ENCODE measurements at places on chromosomes 12 and 14.

- DNase-seq, result no peak
Measured at GRCh38 chr12:122250047-122250446, 16.2 kb downstream of the VPS33A start.

DNA sequence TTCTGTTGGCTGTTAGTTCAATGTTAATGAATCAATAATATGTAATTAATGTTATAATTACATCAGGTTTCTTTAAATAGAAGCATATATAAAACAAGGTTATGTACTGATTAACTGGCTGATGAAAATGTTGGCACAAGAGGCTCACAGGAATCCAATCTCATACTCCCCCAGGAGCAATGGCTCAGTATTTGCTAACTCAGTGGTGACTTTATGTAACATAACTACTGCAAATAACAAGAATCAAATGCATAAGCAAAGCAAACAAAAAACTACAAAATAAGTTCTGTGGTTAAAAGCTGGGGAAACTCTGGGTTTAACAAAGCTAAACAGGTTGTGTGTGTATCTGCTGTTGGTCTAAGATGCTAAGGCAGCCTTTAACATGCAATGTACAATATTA lies 27.7 kb upstream of the BBS10 start:
- no peak for DNase-seq

DNA sequence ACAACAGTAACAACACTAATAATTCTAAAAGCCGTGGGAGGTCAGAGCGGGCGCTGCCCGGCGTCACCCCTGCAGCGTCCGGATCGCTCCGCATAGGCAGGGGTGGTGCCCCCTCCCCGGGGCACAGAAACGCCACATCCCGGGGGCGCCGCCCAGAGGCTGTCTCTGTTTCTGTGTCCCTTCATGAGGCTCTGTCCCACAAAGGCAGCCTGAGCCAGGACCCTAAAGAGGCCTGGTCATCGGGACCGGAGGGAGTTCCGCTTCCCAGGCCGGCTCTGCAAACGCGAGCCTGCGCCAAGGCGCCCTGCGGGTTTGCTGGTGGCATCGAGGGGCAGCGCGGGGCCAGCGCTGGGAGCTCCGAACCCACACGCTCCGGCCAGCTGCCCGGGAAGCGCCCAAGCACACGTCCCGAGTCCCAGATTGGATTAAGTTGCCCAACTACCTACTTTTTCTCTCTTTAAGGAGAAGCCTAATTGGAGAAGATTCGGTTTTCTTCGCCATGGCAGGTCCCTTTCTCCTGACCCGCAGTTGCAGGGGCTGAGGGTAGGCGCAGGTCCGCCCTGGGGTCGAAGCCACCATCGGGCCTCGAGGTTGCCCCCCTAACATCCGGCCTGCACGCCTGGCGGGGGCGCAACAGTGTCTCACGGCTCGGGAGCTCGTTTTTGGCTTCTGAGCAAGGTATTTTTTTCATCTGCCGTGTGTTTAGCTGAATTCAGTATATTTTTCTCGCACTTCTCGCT lies 421.7 kb downstream of the VRK1 start:
- DNase-seq, result peak; percentile 6

- DNase-seq, result no peak
Measured at GRCh38 chr14:101088714-101089113, 185.2 kb upstream of the RTL1 start.

- DNase-seq, result no peak
Measured at GRCh38 chr14:87940382-87940781, 52.6 kb downstream of the GALC start.

All from activated CD8-positive, alpha-beta memory T cell treated with anti-CD3 and anti-CD28 coated beads for 1 hour (primary cell).